Bone marrow (tissue), 2 donors: ENCODE measurements at places on chromosomes 7 and 10.

- no peak for DNase-seq
Measured at GRCh38 chr7:15821484-15822427, 135.3 kb upstream of the MEOX2 start.

DNA sequence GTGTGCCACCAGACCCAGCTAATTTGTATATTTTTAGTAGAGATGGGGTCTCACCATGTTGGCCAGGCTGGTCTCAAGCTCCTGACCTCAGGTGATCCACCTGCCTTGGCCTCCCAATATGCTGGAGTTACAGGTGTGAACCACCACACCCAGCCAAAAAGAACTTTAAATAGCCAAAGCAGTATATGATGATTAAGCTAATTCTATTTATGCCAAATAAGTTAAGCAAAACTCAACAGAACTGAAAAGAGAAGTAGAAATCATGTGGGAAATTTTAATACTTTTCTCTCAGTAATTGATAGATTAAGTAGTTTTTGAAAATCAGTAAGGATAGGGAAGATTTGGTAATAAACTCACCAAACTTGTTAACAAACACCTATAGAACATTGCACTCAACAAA, 24.5 kb upstream of the RHEB start:
- DNase-seq: no peak

DNA sequence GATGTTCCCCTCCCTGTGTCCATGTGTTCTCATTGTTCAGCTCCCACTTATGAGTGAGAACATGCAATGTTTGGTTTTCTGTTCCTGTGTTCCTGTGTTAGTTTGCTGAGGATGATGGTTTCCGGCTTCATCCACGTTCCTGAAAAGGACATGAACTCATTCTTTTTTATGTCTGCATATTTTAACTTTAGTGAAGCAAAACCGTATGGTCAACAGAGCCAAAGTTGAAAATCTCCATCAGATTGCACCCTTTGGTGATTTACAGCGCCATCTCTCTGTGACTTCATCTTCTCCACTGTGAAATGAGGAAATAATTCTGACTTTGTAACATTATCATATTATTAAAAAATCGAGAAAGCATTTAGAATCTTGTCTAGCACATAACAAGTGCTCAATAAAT, 132.3 kb upstream of the PLXDC2 start:
- no peak for DNase-seq

- peak; percentile 85 for DNase-seq
Measured at GRCh38 chr10:89391907-89392756, at the start of gene IFIT1. Gene IFIT1 (plus strand): TSS chr10:89392623. CDS start chr10:89392713, 90 bp downstream.

GRCh38 chr10:131663351-131663750, 237.5 kb upstream of the PPP2R2D start:
- DNase-seq: no peak

DNA sequence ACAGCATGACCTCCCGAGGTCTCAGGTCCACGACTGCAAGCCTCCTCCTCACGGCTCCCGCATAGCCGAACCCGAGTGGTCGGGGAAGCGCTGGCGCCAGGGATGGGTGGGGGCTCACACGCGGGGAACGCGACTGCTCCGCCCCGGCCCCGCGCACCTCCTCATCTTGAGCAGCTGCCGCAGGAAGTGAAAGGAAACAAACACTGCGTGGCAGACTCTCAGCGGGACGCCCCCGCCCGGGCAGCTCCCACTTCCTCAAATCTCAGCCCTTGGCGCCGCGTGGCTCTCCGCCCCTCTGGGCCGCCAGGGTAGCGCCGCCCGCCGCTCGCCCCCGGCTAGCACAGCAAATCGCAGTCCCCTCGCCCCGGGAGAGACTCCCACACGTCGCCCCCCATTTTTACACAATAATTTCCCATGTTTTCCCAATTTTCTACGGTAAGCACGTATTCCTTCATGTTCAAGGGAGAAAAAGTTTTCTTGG, at the start of gene TMEM243:
Gene TMEM243 (minus strand): TSS at position 188 of the 481 bp plus-strand sequence. CDS start 229 bp downstream, outside the sequence.
- peak; percentile 75 for DNase-seq

GRCh38 chr10:52229291-52229931, 84.7 kb upstream of the DKK1 start:
- no peak for DNase-seq

- DNase-seq: no peak
Measured at GRCh38 chr7:126774077-126774476, 478.7 kb downstream of the GRM8 start.

- DNase-seq: no peak
Measured at GRCh38 chr7:886626-887487, 10.5 kb downstream of the GET4 start.

- no peak for DNase-seq
Measured at GRCh38 chr7:65976659-65977196, 5.3 kb downstream of the GUSB start.

GRCh38 chr7:68205826-68206225, 1209.2 kb downstream of the TYW1 start:
- DNase-seq: no peak

DNA sequence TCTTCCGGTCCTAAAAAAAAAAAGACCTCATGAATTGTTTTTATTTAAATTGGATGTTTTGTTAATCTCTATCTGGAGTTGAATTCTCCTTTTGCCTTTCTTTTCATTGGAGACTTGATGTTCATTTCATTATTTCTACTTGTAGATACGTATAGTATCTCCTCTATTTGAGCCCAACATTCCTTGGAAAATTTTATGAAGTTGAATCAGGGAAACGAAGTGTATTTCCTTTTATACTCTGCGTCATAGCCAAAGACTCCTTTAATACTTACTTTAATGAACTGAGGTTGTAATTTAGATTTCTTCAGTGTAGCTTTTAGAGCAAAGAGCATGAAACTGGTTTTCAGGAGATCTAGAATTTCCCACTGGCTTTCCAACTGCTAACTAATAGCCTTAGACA, 132.4 kb downstream of the KIAA1217 start:
- DNase-seq: no peak

- DNase-seq: no peak
Measured at GRCh38 chr7:94391726-94392392, 2.8 kb upstream of the COL1A2 start.

DNA sequence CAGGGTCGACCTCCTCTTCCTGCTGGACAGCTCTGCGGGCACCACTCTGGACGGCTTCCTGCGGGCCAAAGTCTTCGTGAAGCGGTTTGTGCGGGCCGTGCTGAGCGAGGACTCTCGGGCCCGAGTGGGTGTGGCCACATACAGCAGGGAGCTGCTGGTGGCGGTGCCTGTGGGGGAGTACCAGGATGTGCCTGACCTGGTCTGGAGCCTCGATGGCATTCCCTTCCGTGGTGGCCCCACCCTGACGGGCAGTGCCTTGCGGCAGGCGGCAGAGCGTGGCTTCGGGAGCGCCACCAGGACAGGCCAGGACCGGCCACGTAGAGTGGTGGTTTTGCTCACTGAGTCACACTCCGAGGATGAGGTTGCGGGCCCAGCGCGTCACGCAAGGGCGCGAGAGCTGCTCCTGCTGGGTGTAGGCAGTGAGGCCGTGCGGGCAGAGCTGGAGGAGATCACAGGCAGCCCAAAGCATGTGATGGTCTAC, 46.9 kb downstream of the VWA2 start:
- no peak for DNase-seq

DNA sequence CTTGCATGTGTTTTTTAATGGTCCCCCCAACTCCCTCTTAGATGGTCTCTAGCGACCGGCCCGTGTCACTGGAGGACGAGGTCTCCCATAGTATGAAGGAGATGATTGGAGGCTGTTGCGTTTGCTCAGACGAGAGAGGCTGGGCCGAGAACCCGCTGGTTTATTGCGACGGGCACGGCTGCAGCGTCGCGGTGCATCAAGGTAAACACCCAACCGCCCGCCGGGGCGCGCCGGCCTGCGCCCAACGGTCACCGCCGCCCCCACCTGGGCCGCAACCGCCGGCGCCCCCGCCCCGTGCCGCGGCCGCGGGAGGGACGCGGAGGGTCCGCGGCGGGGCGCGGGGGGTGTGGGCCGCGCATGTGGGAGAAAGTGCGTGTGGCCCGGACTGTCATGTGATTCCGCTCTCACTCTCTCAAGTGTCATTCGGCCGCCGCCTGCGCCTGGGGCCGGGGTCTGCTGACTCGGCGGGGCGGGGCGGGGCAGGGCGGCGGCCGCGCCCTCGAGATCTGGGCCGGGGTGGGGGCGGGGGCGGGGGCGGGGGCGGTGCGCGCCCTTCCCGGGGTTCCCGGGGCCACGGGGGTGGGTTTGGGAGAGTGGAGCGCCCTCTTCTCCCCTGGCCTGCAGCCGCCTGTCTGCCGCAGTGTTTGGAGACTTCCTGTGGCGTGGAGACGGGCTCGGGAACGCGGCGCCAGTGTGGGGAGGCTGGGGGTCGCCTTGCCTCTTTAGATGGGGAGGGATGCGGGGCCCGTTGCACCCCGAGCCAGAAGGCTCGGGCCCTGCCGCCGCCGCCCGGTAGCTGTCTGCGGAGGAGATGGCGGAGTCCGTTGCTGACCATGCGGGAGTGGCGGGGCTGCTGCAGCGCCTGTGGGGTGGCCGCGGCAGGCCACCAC, 817 bp downstream of the MLLT10 start:
- DNase-seq: no peak

DNA sequence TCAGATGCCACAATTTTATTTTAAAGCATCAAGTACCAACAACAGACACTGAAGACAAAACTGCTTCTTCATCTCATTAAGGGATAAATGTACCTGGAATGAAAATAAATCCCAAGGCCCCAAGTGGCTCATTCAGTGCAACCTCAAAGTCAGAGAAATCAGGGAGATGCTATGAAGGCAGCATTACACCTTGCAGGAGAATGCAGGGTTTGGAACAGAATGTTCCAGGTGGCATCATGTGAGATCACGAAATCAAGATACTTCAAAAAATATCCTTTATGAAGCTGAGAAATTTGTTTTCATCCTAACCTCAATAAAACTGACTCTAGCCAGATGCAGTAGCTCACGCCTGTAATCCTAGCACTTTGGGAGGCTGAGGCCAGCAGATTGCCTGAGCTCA, 477.1 kb downstream of the PLXNA4 start:
- DNase-seq: no peak

GRCh38 chr7:1076184-1077072, 11.5 kb upstream of the GPER1 start:
- no peak for DNase-seq

DNA sequence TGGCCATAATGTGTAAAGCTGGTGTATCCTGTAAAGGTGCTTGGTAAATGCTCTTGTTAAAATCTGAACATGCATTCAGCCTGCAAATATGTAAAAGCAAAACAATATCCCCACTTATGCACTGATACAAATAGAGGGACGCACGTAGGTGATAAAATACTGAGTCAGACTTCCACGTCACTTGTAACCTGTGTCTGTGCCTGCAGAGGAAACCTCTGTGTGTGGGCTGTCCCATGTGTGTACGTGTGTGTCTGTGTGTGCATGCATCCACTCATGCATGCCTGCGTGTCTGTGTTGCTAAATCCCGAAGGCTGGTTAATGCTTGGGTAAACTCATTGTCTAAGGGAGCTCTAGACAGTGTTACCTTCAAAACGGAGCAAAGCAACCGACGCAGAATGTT, 68.9 kb downstream of the KLF6 start:
- no peak for DNase-seq
